ENCODE measurements at places on chromosomes 16 and 17.

- no peaks in the 10 kb centered on the region for H3K4me1 ChIP-seq
- H3K36me3 ChIP-seq: no peaks in the 10 kb centered on the region
- no peak for DNase-seq
- H3K27ac ChIP-seq: no peak overlapping the region
- no peak overlapping the region for H3K4me3 ChIP-seq
These were observed 937.6 kb upstream of the EEF2KMT start for GRCh38 chr16:6035161-6035560.

- H3K27ac ChIP-seq: no peak overlapping the region
- H3K36me3 ChIP-seq: no peaks in the 10 kb centered on the region
- DNase-seq: no peak
- H3K4me1 ChIP-seq: peaks cover 10% of the 10 kb centered on the region
- H3K4me3 ChIP-seq: no peak overlapping the region
These were observed 7.3 kb upstream of the LHX1 start for GRCh38 chr17:36929851-36930582.

GRCh38 chr17:6524520-6524919 lies 31.8 kb downstream of the PITPNM3 start:
- H3K27ac ChIP-seq: no peak overlapping the region
- H3K4me3 ChIP-seq: no peak overlapping the region
- no peaks in the 10 kb centered on the region for H3K4me1 ChIP-seq
- H3K36me3 ChIP-seq: no peaks in the 10 kb centered on the region
- no peak for DNase-seq

GRCh38 chr17:37438141-37438540 lies 31.5 kb downstream of the TADA2A start:
- no peaks in the 10 kb centered on the region for H3K4me1 ChIP-seq
- H3K27me3 ChIP-seq: no peaks in the 10 kb centered on the region
- H3K4me3 ChIP-seq: no peak overlapping the region
- DNase-seq: no peak

All from ovary (tissue), 10 donors.